ENCODE measurements at places on chromosomes 4 and X.

GRCh38 chr4:63937961-63938360 lies 471.3 kb downstream of the TECRL start:
- H3K27ac ChIP-seq: no peak overlapping the region
- H3K36me3 ChIP-seq: no peaks in the 10 kb centered on the region
- H3K4me3 ChIP-seq: no peak overlapping the region
- DNase-seq: no peak

DNA sequence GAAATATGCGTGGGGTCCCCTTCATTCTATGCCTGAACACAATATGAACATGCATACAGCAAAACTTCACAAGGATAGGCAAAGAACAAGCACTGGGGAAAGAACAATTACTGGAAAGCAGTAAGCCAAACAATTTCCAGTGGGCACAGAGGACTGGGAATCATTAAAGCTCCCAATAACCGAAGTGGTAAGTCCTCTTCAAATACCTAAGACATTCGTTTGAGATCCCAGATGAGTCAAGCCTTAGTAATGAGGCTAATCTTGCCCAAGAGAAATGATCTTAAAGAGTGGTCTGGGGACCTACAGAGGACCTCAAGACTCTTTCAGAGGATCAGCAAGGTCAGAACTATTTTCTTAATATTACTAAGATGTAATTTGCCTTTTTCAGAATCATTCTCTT lies 28.6 kb downstream of the ANAPC10 start:
- peaks cover 3% of the 10 kb centered on the region for H3K36me3 ChIP-seq
- H3K27me3 ChIP-seq: no peaks in the 10 kb centered on the region
- DNase-seq: no peak
- H3K27ac ChIP-seq: no peak overlapping the region
- H3K4me1 ChIP-seq: peaks cover 11% of the 10 kb centered on the region
- H3K4me3 ChIP-seq: no peak overlapping the region

- no peaks in the 10 kb centered on the region for H3K4me1 ChIP-seq
- no peak overlapping the region for H3K27ac ChIP-seq
- no peaks in the 10 kb centered on the region for H3K27me3 ChIP-seq
- DNase-seq: no peak
These were observed 1513.0 kb downstream of the STIM2 start for GRCh38 chr4:28373601-28374000.

DNA sequence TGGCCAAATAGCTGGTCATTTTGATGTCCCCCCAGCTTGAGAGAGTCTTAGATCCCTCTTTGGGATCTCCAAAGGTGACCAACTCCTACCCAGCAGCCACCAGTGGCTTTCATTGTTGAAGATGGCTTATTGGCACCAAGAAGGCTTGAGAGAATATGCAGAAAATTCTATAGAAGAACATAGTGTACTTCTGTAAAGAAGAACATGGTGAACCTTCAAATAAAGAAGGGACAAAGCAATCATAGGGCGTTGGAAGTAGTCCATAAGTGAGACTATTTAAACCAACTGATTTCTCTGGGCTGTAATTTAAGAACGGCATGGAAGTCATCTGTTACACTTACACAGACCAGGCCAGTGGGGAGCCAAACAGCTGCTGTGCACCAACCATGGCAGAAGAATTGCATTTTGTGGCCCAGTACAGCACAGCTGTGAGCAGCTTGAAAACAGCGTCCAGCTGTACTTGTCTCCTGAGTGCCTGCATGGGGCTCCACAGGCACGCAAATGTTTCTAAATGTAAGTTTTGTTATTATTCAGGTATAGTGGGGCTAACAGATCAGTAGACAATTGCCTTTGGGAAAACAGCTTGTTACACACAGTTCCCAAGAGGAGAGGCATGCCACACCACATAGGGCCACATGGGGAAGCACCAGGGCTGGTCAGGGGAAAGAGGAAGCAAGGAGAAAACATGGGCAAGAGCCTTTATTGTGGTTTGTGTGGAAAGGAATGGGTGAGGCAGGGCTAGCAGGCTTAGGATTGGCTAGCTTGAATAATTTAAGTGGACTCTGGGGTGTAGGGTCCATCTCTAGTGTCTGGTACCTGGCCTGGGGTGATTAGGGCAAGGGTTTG lies 125.0 kb downstream of the ARHGAP6 start:
- no peaks in the 10 kb centered on the region for H3K36me3 ChIP-seq
- no peak for DNase-seq
- H3K4me1 ChIP-seq: no peaks in the 10 kb centered on the region
- H3K27ac ChIP-seq: no peak overlapping the region

DNA sequence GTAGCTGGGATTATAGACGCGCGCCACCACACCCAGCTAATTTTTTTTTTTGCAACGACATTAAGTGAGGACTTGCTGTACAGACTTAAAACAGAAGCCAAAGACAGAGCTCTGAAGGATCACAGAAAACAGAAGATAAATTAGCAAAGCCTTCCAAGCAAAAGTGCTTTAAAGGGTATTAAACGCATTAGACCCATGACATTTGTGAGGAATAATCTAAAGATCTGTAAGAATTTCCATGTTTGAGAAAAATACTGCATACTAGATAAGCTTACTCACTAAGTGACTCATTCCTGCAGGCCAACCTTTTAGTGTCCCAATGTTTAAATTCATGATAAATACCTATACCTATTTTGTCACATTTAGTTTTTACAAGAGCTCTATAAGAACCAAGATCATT lies 27.4 kb downstream of the SMARCA1 start:
- H3K4me1 ChIP-seq: no peaks in the 10 kb centered on the region
- H3K27me3 ChIP-seq: no peaks in the 10 kb centered on the region
- H3K27ac ChIP-seq: no peak overlapping the region
- DNase-seq: no peak

DNA sequence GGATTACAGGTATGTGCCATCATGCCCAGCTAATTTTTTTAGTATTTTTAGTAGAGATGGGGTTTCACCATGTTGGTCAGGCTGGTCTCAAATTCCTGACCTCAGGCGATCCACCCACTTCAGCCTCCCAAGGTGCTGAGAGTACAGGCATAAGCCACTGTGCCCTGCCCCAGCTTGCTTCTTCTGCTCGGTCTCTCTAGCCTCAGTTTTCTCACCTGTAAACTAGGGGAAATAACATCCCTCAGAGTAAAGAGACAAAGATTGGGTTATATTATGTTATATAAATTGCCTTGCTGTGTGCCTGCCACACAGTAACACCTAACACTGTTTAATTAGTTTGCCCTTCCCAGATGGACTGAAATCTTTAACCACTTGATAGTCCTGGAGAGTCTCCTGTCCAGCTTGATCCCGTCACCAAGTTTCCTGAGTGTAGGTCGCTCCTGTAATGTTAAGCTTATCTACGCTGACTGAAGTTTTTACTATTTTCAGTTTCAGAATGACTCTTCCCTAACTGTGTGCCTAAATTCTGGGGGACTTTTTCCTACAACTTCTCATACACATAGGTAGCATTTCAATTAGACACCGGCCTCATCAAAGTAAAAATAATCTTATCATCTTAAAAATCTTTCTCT lies 412.7 kb upstream of the TENM3 start:
- H3K27me3 ChIP-seq: no peaks in the 10 kb centered on the region
- H3K36me3 ChIP-seq: no peaks in the 10 kb centered on the region
- H3K27ac ChIP-seq: no peak overlapping the region
- H3K4me1 ChIP-seq: no peaks in the 10 kb centered on the region

All from T-cell (primary cell).